Renal cortex interstitium (tissue), 15 donors: ENCODE measurements at places on chromosomes 16 and 17.

DNA sequence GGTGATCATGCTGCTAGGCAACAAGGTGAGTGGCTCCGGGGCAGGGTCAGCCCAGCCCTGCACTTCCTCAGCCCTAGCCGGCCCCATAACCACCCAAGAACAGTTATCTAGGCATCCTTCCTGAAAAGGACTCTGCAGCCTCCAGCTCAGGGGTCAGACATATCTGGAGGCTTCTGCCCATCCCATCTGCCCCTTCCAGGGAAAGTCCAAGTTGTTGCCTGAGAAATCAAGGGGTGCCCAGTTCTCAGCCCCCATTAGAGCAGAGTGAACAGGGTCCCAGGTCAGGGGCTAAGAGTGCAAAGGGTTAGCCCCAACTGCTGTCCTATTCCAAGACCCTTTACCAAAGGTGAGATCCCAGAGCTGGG, 4.1 kb upstream of the NHERF1 start:
- DNase-seq = no peak

DNA sequence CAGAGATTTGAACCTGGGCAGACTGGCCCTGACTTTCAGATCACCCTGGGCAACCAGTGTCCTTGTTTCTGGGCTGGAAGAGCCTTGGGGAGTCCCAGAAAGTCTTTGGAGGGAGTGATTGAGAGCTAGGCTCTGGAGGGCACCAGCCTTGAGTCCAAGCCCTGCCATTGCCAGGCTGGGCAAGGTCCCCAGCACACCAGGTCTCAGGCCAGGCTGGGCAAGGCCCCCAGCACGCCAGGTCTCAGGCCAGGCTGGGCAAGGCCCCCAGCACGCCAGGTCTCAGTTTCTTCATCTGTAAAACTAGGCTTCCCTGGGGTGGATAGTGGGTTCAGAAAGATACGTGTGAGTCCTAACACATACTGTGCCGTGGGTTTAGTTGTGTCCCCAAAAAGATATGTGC, 135.0 kb downstream of the IRF8 start:
- DNase-seq = no peak

GRCh38 chr16:89370601-89371000, 119.8 kb downstream of the ANKRD11 start:
- no peak for DNase-seq

DNA sequence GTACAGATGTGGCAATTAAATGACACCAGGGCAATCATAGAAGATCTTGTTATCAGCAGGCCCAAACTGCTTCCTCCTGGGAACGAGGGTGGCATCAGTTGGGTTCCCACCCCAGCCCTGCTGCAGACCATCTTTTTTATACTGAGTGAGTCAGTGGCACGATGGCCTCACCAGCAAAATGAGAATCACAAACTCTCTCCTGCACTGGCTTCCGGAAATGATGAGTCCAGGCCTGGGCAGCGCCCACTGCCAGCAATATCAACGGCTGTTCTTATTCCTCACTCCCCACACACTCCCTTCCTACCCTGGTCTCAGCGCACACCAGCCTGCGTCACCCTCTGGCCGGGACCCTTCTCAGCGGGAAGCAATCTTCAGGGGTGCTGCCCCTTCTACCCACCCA, 340.3 kb downstream of the FOXL1 start:
- no peak for DNase-seq

GRCh38 chr16:53714205-53715022, 10.5 kb downstream of the FTO start:
- no peak for DNase-seq

DNA sequence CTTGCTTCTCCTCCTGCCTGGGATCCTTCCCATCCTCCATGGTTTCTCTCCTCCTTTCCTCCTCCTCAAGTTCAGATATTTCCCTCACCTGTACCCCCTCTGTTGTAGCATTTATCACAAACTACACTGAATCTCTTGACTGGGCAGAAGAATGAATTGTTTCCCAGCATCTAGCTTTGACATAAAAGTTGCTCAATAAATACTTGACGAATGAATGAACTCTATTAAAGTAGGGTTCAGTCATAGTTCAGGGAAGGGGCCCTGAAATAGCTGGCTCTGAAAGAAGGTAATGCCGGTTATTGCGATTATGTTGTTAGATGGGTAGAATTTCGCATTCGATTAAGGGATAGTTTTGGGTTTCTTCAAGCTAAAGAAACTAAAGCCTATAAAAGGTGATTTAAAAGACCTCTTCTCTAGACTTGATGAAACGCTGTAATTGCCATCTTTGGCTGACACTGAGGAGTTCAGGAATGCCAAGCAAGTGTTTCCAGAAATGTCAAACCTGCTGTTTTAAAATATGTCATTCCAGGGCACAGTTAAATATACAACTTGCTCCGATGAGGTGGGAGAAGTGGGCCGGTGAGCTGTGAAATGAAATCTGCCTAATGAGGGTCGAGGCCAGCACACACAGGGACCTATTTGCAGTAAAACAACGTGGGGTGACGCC, 1.0 kb upstream of the CPD start:
- DNase-seq = no peak

DNA sequence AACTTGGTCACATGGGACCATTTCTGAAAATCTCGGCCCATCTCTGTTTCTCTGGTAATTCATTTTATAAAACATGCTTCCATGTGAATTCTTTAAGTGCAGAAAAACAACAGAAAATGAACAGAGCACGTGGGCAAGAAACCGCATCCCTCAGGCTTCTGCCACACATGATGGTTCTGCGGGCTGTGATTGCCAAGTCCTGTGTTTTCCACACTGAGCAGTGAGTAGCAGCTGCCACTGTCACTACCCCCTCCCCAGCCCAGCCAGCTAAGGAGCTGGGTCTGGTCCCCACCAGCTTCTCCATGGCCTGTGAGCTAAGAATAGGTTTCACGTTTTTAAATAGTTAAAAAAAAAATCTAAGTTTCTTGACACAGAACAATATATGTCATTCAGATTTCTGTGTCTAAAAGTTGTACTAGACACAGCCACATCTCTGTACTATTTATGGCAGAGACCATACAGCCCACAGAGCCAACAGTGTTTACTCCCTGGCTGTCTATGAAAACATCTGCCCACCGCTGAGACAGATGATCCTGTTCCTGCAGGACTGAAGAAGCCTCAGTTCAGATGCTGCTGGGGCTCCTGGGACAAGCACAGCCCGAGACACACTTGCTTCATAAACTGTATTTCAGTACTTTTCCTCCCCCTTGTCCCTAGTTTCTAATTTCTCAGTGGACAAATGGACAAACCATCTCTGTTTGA, 41.5 kb downstream of the USP22 start:
- no peak for DNase-seq

DNA sequence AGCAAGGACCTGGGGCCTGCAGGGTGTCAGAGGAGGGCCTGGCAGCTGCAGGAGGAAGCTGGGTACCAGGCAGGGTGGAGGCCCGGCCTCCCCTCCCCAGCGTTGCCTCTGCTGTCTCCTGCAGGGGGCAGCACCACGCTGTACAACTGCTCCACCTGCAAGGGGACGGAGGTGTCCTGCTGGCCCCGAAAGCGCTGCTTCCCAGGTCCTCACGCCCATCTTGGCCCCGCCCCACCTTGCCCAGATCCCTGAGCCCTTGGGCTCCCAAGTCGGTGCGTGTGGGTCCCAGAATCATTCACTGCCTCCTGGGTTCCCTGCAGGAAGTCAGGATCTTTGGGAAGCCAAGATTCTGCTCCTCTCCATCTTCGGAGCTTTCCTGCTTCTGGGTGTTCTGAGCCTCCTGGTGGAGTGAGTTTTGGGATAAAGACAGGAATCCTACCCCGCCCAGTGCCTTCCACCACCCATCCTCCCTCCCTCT, 1.2 kb downstream of the TMEM95 start:
- no peak for DNase-seq

GRCh38 chr16:84032458-84033178, 10.0 kb downstream of the SLC38A8 start:
- DNase-seq = no peak

DNA sequence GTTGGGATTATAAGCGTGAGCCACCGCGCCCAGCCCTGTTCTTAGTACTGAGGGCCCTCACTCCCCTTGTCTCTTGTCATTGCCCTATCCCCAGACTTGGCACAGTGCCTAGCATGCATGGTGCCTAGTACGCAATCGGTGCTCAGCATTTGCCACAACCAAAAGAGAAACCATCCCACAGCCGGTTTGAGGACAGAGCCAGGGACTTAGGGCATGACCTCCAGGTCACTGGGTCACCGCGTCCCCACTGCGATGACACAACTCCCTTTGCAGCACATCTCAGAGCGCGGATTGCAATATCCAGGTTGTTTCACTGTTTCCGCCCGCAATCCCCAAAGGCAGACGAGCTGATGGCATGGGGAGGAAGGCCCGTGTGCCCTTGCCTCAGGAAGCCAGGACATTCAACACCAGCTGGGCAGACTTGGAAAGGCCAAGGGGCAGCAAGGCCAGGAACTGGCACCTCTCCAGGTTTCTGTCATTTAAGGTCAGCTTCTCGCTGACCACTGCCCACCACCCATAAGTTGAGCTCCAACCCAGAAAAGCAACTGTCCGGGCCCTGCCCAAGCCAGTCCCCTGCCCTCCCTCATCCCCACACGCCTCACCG, 274.5 kb downstream of the MRTFB start:
- DNase-seq = no peak

- no peak for DNase-seq
Measured at GRCh38 chr16:70656712-70657263, 10.4 kb downstream of the IL34 start.

DNA sequence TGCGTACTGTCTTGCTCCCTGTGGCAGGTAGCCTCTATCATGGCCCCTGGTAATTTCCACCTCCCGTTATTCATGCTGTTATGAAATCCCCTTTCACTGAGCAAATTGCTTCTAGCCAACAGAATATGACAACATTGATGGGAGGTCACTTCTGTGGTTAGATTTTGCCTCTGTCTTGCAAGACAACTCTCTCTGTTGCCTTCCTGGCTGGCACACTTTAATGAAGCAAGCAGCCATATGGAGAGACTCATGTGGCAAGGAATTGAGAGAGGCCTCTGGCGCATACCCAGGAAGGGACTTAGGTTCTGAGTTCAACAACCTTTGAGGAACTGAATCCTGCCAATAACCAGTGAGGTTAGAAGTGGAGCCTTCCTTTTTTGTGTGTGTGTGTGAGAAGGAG, 51.8 kb upstream of the GPRC5B start:
- DNase-seq = no peak

- DNase-seq = no peak
Measured at GRCh38 chr17:69870091-69870530, 204.9 kb upstream of the KCNJ16 start.

- no peak for DNase-seq
Measured at GRCh38 chr16:46629331-46630219, 8.4 kb upstream of the SHCBP1 start.

- DNase-seq = no peak
Measured at GRCh38 chr17:8117980-8118768, at the start of gene ALOXE3. TSS of gene ALOXE3 (minus strand) at chr17:8118514. CDS start at chr17:8117990, 524 bp downstream.

- DNase-seq = no peak
Measured at GRCh38 chr17:9139695-9140094, 118.4 kb downstream of the NTN1 start.

DNA sequence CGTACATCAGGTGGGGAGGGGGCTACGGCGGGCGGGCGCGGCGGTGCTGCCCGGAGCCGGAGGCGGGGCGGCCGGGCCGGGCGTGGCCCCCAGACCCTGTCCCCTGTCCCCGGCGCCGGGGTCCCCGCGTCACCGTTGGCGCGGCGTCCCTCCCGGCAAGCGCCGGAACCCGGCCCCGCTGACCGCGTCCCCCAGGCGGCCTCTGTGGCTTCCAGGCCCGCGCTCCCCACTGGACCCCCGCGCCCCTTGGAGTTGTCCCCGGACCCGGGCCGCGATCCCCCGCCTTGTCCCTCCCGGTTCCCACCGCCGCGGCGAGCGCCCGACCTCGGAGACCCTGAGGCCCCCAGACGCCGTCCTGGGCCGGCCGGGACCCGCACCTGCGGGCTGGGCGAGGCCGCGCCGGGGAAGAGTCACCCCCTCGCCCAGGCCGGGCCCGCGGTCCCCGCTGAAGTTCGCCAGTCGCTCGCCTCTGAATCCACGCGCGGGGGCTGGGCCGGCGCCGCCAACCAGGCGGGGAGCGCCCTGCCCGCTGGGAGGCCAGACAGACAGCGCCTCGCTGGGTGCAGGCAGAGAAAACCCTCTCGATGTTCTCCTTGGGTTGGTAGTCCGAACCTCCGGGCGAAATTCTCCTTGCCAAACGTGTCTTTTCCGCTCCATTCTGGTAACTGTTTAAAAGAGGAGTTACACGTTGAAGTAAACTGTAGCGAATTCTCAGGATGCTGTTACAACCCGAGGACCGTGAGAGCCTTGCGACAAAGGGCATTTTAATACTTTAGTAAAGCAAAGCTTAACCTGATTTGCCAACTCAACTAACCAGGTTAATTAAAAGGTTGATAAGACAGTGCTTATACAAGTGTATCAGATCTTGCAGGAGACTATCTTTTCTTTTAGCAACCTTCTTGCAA, 761 bp downstream of the GAN start:
- DNase-seq = no peak

DNA sequence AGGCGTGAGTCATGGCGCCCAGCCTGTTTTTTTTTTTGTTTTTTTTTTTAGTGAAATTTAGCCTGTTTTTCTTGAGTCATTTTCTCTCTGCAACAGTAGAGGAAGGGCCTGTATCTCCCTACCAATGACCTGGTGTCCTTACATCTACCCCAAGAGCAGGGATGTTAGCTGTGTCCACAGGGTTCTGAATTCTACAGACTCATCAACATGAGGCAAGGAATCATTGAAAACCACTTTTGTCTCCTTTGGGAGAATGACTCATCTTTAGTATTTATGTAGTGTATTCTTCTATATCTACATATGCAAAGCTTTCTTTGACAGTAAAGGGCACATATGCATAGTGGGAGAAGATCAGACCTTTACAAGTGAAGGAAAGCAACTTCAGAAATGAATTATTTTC, 105.3 kb downstream of the SPECC1 start:
- no peak for DNase-seq

DNA sequence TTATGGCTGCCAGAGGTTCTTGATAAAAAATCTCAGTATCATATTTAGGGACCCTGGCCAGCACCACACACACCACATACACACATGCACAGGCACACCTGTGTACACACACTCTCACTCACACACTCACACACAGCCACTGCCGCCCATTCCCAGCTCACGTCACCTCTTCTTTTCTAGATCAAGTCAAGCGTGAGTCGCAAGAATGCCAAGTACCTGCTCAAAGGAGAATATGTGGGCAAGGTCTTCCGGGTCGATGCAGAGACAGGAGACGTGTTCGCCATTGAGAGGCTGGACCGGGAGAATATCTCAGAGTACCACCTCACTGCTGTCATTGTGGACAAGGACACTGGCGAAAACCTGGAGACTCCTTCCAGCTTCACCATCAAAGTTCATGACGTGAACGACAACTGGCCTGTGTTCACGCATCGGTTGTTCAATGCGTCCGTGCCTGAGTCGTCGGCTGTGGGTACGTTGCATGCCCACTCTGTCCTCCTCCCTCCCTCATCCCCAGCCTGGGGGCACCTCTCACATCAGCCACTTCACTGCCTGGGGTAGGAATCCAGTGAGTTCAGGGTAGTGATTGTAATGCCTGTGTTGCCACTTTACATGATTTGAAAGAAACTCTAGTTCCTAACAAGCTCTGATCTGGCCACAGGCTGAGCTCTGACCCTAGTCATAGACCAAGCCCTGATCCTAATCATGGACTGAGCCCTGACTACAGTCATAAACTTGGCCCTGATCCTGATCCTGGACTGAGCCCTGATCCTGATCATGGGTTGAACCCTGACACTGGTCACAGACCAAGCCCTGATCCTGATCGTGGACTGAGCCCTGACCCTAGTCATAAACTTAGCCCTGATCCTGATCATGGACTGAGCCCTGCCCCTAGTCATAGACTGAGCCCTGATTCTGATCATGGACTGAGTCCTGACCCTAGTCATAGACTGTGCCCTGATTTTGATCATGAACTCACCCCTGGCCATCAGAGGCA, 20.4 kb downstream of the CDH5 start:
- no peak for DNase-seq
